Right renal cortex interstitium (tissue), 3 donors: ENCODE measurements at places on chromosomes 12 and 14.

- no peak for DNase-seq
Measured at GRCh38 chr14:104510216-104510615, 69.3 kb upstream of the C14orf180 start.

DNA sequence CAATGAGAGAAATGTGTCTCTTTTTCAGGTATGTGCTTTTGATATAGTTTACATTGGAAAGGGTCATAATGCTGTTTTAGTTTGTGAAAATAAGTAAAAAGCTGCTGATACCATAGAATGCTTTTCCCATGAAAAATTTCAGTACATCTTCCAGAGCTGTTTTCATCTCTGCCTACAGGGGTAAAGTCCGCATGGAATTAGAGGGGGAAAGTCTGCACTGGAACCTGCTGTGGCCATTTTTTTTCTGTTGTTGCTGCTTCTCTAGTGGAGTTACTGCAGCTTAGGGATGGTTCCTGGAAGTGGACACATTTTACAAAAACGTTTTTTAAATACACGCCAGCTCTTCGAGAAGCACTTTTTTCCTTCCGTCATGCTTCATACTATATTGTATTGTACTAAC, 81.3 kb downstream of the VEZT start:
- no peak for DNase-seq

- DNase-seq = no peak
Measured at GRCh38 chr14:20494935-20495766, 10.2 kb upstream of the RNASE10 start.

DNA sequence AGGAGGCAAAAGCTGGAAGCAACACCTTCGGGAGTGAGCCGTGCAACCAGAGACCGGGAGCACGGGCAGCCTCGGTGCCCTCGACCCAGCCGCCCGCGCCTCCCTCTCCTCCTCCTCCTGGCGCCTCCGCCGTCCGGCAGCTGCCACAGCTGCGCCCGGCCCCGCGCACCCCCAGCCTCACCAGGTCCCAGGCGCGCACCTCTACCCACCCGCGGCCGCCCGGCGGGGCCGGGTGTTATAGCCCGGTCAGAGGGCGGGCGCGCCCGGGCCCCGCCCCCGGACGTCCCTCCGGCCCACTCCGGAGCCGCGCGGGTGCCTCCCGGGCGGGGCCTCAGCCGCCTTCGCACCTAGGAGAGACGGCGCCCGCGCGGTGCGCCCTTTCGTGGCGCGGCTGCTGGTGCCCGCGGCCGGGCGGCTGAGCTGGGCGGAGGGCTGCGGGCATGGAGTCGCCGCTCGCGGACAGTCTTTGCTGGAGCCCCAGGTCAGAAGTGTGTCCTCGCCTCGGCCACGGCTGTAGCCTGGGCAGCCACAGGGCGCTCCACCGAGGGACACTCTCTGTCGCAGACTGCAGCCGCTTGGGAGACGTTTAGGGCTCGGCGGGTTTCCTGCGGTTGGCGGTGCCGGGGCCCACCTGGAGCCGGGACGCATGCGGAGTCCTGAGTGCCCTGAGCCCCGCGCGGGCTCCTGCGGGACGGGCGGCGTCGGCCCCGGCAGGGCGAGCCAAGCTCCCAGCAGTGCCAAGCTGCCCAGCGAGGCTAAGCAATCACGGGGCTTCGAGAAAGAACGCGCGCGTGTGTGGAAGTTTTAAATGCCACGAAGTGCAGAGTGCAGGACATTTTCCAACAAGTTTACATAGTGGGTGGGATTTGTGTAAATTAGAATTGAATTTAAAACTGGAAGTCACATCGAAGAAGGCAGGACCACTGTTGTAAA, at the start of gene CPM:
Gene CPM (minus strand): TSS at position 211 of the 933 bp plus-strand sequence. CDS start 334 bp downstream, outside the sequence.
- DNase-seq = no peak

GRCh38 chr14:58770491-58770982, 132.8 kb downstream of the DACT1 start:
- no peak for DNase-seq

GRCh38 chr14:34649344-34649743, 19.4 kb upstream of the SNX6 start:
- no peak for DNase-seq
